HFFc6 (cell line): ENCODE measurements at places on chromosomes 4 and X. TPM values are rescaled to one million over a fixed set of nuclear protein-coding genes. Genes with fewer than 3 reads are reported as not detected.

DNA sequence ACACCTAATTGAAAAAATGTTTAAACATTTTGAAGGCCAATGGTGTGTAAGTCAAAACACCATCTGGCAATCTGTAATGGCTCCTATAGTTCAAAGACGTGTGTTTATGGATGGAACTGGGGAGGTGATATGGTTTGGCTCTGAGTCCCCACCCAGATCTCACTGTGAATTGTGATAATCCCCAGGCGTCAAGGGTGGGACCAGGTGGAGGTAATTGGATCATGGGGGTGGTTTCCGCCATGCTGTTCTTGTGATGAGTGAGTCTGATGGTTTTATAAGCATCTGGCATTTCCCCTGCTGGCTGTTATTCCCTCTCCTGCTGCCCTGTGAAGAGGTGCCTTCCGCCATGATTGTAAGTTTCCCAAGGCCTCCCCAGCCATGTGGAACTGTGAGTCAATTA is 52.2 kb downstream of the ADRA2C start:
- no peak for DNase-seq

DNA sequence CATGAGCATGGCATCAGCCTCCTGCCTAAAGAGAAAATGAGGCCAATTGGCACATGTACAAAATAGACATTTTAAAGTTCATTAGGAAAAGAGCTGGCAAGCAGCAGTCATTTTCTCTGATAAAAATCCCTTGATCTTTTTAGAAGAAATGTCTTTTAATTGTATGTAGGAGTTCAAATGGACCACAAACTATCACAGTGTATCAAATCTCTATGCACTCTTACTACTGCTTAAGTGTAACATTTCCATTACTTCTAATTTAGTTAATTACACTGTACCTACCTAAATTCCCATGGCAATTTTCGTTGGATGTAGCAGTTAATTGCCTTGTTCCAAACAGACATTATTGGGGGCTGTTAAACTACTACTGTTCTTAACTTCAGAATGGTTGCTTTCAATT is 233.7 kb upstream of the TECRL start:
- no peak for DNase-seq

- DNase-seq = peak; percentile 31
These were observed 214.0 kb upstream of the UGT8 start for GRCh38 chr4:114384629-114385028.

- DNase-seq = peak; percentile 45
These were observed 3.7 kb downstream of the TAF7L start for GRCh38 chrX:101287402-101287801.

DNA sequence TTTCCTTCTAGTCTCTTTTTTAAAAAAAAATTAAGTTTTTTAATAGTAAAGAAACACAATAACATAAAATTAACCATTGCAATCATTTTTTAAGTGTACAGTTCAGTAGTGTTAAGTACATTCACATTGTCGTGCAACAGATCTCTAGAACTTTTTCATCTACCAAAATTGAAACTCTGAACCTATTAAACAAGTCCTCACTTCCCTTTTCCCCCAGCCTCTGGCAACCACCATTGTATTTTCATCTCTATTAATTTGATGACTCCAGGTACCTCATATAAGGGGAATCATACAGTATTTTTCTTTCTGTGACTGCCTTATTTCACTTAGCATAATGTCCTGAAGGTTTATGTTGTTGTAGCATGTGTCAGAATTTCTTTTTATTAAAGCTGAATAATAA is 31.8 kb downstream of the MSL3 start:
- DNase-seq = no peak

DNA sequence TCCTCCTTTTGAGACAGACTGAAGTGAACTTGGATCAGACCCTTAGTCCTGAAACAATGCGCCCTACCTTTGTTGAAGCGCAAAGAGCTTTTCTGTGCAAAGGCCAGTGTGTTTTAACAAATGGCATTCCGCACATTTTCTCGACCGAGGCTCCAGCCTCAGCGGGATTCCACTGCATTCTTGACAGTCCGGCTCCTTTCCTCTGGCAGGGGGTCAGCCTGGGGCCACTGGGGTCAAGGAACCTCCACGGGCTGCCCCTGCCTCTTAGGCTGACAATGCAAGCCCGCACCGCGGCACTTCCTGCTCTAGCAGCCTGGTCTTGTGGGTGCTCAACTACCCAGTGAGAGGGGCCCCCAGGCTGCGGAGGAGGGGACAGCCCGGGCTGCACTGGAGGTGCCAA is 47.2 kb upstream of the TFDP3 start:
- no peak for DNase-seq

- DNase-seq = no peak
These were observed 114.4 kb downstream of the PSAPL1 start for GRCh38 chr4:7320206-7320797.

- DNase-seq = peak; percentile 68
These were observed 6.7 kb upstream of the PPID start for GRCh38 chr4:158729716-158730559.

- no peak for DNase-seq
These were observed 34.2 kb downstream of the PLAC1 start for GRCh38 chrX:134624046-134624430.

DNA sequence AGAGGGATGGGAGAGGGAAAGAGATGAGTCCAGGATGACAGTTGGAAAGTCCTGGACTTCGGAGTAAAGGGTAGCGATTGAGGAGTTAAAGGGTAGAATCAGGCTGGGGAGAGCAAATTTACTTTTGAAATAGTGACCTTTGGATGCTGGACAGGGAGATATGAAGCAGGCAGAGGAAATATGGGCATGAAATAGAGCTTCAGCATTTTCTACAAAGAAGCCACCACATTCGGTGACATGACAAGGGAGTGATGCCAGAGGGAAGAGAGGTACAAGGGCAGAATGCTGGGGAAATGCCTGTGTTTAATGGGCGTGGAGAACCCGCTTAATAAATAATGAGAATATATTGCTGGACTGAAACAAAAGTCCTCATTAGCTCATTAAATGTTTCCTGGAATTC is 92.7 kb downstream of the TBL1X start:
- no peak for DNase-seq

TCEAL5 gene
- total RNA-seq = not detected in 2 replicates

DNA sequence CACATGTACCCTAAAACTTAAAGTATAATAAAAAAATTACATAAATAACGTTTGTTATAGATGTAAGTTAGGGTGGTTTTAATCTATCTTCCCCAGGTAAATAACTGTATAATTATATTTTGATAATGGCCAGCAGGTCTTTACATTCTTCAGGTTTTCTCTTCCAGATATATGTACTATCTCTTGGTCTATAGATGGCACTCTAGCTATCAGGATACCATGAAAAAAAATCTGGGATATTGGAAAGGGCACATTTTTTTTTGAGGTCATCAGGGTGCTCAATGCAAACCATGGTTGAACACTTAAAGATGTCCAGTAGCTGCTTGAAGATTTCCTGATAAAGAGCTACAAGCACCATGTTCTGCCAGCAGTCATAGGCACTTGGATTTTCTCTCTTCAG is 15.6 kb upstream of the ADH4 start:
- no peak for DNase-seq

DNA sequence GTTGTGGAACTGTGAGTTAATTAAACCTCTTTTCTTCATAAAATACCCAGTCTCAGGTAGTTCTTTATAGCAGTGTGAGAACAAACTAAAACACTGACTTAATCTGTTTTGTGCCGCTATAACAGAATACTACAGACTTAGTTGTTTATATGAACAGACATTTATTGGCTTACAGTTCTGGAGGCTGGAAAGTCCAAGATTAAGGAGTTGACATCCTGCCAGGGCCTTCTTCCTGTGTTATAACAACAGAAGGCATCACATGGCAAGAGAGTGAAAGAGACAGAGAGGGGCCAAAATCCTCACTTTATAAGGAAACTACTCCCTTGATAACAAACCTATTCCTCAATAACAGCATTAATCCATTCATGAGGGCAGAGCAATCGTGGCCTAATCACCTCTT is 42.5 kb upstream of the KCNIP4 start:
- DNase-seq = peak; percentile 13

S100P gene
- total RNA-seq = not detected in 3 replicates

FGF5 gene
- 240 and 535 TPM in 2 replicates for total RNA-seq

DNA sequence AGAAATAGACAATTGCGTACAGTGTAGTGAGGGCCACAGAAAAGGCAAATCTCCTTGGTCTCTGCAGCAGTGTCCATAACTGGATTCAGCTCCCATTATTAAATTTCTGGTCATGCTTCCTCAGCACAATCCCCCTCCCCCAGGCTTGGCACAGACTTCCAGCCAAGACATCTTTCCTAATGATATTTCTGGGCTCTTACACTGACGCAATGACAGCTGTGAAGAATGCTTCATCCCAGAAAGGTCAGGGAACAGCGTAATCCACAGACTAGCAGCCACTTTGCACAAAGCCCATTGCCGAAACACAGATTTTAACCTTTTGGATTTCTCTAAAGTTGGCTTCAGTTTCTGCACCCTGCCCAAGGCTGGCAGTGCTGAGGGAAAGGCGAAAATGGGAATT is 597.6 kb upstream of the CPEB2 start:
- DNase-seq = no peak

ARHGAP6 gene
- total RNA-seq = 0.66 to 1.3 TPM (median 0.69 TPM) in 3 replicates

DNA sequence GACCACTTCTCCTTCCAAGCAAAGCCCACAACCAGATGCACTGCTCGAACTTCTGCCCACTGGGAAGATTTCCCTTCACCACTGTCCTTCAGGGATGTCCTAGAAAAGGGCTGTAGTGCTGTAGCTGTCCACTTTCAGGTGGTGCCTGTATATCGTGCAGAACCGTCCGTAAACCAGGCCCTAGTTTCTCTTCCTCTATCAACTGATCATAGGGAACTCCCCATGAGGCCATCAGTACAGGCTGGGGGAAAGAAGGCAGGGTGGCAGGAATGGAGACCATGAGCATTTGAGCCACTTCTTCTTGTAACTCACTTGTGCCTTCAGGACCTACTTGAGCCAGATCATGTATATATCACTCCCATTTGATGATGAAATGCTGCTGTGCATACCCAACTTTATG is 57.3 kb upstream of the FAM9B start:
- DNase-seq = no peak

GUCY1B1 gene
- total RNA-seq = 0.07 TPM in 1 of 3 replicates, not detected in the others

AADAT gene
- total RNA-seq = 5.0 to 6.5 TPM (median 6.2 TPM) in 3 replicates

DNA sequence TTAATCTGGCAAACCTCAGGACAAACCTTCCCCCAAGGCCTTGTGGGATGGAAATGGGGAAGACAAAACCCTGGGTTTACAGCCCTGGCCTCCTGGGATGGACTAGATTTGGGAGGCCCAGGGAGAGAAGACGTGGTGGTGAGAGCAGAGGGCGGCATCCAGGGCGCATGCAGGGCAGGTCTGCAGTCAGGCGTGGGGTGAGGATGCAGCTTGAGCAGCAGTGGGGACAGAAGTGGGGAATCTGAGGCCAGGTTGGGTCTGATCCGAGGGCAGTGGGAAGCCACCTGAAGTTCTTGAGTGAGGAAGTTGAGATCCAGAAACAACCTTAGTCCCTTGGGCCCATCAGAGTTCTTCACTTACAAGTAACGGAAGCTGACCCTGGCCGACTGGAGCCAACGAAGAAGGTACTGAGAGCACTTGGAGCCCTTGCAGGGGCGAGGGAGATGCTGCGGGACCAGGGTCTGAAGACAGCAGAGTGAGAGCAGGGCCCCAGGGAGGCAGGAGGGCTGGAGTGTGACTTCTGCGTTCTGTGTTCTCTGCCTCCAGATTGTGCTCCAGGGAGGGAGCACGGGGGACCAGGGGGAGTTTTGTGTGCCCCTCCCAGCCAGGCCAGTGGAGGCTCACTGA is 42.0 kb upstream of the GPR78 start:
- no peak for DNase-seq

GRCh38 chrX:95889279-95889678 is 795.4 kb upstream of the DIAPH2 start:
- DNase-seq = no peak

- DNase-seq = no peak
These were observed 203.3 kb downstream of the CLCN4 start for GRCh38 chrX:10360116-10360515.

GATA1 gene
- not detected in 3 replicates for total RNA-seq
